T-helper 17 cell (primary cell): ENCODE measurements at places on chromosomes 4 and X. TPM values are rescaled to one million over a fixed set of nuclear protein-coding genes. Genes with fewer than 3 reads are reported as not detected.

Gene HTRA3
- total RNA-seq, result not detected

Gene LRAT
- not detected for total RNA-seq

Gene KLHL8
- total RNA-seq, result 7.9 TPM

Gene FAM9B
- total RNA-seq, result not detected

Gene OCIAD2
- 54.1 TPM for total RNA-seq

Gene SPON2
- total RNA-seq, result 5.2 TPM

Gene SCLT1
- 19.5 TPM for total RNA-seq

Gene ARL9
- not detected for total RNA-seq

Gene EOLA1
- 66.3 TPM for total RNA-seq

Gene PCDH18
- not detected for total RNA-seq

Gene PABPC1L2A
- not detected for total RNA-seq
